Right cardiac atrium (tissue), 5 donors: ENCODE measurements at places on chromosomes 12 and 14. TPM values are rescaled to one million over a fixed set of nuclear protein-coding genes. Genes with fewer than 3 reads are reported as not detected.

SCN8A gene
- 0.07 TPM for polyA plus RNA-seq

IFI27L2 gene
- 104 TPM for polyA plus RNA-seq

SLCO1A2 gene
- polyA plus RNA-seq: not detected

PLBD1 gene
- 12.7 TPM for polyA plus RNA-seq

C12orf60 gene
- polyA plus RNA-seq: 3.8 TPM

KCNK13 gene
- polyA plus RNA-seq: 3.2 TPM

TMPRSS12 gene
- polyA plus RNA-seq: not detected

EFS gene
- polyA plus RNA-seq: 6.2 TPM

WDHD1 gene
- 0.68 TPM for polyA plus RNA-seq

SLC6A15 gene
- 0.02 TPM for polyA plus RNA-seq

SDS gene
- polyA plus RNA-seq: 0.52 TPM

RPGRIP1 gene
- polyA plus RNA-seq: 0.27 TPM

INHBE gene
- not detected for polyA plus RNA-seq

TSPAN11 gene
- 2.8 TPM for polyA plus RNA-seq

CPNE6 gene
- 0.16 TPM for polyA plus RNA-seq

ANKS1B gene
- polyA plus RNA-seq: 0.43 TPM

TRIM9 gene
- polyA plus RNA-seq: 0.79 TPM

DLK1 gene
- polyA plus RNA-seq: 0.07 TPM

FAM90A1 gene
- polyA plus RNA-seq: 0.07 TPM

SPX gene
- polyA plus RNA-seq: 9.6 TPM

OVCH1 gene
- polyA plus RNA-seq: 0.07 TPM

AMIGO2 gene
- polyA plus RNA-seq: 5.2 TPM

PPP2R5C gene
- 100.0 TPM for polyA plus RNA-seq

BICD1 gene
- polyA plus RNA-seq: 3.1 TPM

PTPRO gene
- polyA plus RNA-seq: 0.20 TPM

CCDC38 gene
- polyA plus RNA-seq: 0.05 TPM

OR2AP1 gene
- not detected for polyA plus RNA-seq

TGFB3 gene
- polyA plus RNA-seq: 18.0 TPM

ALDH1L2 gene
- 1.2 TPM for polyA plus RNA-seq

KRT75 gene
- polyA plus RNA-seq: 0.07 TPM

LRP1 gene
- polyA plus RNA-seq: 55.0 TPM

EPYC gene
- polyA plus RNA-seq: 0.09 TPM

KRT83 gene
- not detected for polyA plus RNA-seq

GSC gene
- polyA plus RNA-seq: 0.14 TPM

MYO1H gene
- polyA plus RNA-seq: 0.09 TPM
